ENCODE measurements at places on chromosomes 7 and 10.
A peak's percentile ranks its signal among the peaks of the same experiment; 100 is the strongest.

- ATAC-seq, result no peak
These were observed 417 bp downstream of the RFC2 start for GRCh38 chr7:74253835-74254128.

DNA sequence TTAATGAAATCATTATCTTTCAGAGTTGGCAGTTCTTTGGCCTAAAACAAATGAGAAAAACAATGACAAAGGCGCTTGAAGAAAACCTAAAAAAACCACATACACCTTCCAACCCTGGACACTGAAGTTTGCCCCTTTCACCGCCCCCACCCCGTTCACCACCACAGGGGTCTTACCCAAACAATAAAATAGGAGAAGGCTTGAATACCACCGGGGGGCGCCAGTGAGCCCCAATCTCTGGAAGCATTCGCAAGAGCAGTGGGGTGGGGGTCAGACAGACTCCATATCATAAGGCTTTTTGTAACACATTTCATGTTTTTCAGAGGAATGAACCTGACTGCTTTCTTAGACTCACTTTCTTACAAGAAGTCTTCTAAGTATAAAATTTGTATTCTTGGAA is 163.6 kb downstream of the PIP4K2A start:
- no peak for ATAC-seq

DNA sequence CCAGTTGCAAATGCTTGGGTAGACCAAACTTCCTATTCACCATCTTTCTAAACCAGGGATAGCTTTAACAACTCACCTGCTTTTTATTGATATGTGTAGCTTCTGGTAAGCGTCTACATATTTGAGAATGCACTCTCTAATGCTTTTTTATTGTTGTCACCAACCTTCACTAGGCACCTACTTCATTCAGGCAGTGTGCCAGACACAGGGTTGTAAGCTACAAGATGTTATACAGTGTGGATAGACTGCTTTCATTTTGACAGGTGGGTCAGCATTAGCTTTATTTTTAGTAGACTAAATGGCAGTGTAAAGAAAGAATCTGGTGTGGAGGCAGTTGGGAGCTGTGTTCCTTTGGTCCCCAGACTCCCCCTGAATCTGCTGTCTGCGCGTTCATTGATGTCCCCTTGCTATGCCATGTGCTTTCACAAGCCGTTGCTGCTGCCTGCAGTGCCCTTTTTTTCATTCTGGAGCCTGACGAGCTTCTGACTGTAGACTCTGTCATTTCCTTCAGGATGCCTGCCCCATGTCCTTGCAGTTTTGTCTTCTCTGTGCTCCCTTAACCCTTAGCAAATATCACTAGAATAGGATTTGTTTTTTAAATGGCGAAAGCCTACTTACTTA is 32.1 kb downstream of the NRF1 start:
- no peak for ATAC-seq

DNA sequence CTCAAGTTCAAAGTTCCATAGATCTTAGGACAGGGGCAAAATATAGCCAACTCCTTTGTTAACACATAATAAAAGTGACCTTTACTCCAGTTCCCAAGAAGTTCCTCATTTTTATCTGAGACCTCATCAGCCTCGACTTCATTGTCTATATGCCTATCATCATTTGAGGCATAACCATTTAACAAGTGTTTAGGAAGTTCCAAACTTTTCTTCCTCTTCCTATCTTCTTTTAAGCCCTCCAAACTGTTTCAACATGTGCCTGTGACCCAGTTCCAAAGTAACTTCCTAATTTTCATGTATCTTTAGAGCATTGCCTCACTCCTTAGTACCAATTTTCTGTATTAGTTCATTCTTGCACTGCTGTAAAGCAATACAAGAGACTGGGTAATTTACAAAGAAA is 569.1 kb downstream of the ANKRD7 start:
- no peak for ATAC-seq

DNA sequence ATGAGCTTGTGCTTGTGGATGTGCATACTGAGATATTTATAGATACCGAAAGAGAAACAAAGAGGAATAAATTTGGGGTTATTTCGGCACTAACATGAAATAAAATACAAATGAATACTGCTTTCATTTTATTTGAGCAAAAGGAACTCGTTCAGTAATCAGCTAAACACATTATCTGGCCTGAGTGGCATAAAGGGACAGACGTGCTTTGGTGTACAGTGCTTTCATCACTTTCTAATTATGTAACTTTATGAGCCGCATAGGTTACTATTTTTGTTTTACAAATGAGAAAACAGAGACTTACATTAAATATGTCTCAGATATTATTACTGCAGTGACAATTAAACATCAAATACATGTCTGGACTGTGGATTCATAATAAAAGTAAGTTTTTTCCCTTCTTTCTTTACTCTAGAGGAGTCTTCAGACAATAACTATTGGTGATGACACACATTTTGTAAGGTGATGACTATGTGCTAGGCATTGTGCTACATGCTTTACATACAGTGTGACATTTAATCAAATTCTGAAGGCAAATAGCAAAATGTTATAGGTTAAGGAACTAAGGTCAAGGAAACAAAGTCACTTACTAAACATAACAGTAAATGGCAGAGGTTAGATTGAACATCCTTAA is 503.3 kb downstream of the SORCS1 start:
- no peak for ATAC-seq

DNA sequence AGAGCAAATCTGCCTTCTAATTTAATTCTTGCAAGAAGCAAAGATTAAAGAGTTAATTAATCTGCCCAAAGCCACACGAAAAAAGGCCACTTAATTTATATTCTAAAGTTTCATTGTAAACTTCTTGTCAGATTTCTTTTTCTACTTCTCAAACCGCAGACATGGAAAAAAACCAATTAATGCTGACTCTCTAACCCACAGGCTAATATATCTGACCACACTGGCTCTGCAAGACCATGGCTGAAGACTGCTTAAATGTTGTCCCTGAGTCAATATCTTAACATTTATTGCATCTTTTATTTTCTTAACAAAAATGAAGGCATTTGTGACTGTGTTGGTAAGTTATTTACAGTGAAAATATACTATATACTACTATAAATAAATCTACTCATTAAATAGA is 234.0 kb upstream of the SP8 start:
- ATAC-seq, result no peak

DNA sequence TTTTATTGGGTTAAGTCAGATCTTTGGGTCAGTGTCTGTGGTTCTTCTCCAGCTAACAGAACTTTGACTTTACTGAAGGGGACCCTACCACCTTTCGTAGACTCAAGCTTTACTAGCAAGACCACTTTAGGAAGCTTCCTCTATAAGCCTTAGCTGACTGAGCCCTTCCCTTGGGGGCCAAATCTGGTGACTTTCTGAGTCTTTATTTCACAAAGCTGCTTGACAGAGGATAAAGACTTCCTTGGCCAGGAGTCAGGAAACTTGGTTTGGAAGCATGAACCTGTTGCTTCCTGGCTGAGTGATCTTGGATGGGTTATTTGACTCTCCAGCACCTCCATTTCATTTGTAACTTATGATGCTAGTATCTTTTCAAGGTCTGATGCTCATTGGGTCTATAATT is 466.7 kb downstream of the TYW1 start:
- no peak for ATAC-seq

DNA sequence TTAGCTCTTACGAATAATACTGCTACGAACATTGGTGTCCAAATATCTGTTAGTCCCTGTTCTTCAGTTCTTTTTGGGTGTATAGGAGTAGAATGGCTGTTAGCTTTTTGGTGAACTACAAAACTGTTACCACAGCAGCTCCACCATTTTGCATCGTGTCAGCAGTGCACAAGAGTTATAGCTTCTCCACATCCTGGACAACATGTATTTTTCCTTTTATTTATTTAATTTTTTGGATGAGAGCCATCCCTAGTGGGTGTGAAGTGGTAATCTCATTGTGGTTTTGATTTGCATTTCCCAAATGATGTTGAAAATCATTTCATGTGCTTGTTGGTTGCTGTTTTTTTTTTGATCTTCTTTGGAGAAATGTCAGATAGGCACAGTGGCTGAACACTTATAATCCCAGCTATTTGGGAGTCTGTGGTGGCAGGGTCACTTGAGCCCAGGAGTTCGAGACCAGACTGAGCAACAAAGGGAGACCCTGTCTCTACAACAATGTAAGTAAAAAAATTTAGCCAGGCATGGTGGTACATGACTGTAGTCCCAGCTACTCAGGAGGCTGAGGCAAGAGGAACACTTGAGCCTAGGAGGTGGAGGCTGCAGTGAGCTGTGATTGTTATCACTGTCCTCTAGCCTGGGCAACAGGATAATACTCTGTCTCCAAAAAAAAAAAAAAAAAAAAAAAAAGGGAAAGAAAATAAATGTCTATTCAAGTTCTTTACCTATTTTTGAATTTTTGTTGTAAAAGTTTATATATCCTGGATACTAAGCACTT is 31.7 kb downstream of the TRIM24 start:
- no peak for ATAC-seq

- no peak for ATAC-seq
These were observed 22.3 kb downstream of the SMURF1 start for GRCh38 chr7:99121496-99122021.

DNA sequence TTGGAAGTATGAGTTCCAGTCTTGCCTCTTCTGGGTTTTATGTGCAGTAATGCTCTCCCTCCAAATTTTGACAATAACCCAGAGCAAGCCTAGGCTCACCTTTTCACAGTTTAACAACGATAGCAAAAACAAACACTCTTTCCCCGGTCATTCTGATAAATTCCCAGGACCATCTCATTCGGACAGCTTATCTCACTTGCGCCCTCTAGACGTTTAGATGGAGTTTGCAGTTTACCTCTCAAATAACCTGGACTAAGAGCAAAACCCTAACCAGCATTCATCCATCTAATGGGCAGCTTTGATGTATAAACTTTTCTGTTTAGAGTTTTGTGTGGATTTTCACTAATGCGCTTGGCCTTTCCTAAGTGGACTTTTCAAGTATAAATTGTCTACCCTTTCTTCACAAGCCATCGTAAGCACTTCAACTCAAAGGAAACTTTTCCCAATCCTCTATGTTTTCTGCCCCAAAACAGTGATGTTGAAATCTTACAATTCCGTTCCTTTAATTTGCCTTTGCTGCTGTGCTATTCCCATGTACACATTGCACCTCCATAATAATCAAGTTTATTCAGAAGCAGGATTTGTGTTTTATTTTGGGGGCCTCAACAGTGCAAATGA is 114.9 kb downstream of the HDAC9 start:
- ATAC-seq, result no peak

GRCh38 chr7:48299580-48300169 is 128.4 kb downstream of the ABCA13 start:
- peak; percentile 50 for ATAC-seq

DNA sequence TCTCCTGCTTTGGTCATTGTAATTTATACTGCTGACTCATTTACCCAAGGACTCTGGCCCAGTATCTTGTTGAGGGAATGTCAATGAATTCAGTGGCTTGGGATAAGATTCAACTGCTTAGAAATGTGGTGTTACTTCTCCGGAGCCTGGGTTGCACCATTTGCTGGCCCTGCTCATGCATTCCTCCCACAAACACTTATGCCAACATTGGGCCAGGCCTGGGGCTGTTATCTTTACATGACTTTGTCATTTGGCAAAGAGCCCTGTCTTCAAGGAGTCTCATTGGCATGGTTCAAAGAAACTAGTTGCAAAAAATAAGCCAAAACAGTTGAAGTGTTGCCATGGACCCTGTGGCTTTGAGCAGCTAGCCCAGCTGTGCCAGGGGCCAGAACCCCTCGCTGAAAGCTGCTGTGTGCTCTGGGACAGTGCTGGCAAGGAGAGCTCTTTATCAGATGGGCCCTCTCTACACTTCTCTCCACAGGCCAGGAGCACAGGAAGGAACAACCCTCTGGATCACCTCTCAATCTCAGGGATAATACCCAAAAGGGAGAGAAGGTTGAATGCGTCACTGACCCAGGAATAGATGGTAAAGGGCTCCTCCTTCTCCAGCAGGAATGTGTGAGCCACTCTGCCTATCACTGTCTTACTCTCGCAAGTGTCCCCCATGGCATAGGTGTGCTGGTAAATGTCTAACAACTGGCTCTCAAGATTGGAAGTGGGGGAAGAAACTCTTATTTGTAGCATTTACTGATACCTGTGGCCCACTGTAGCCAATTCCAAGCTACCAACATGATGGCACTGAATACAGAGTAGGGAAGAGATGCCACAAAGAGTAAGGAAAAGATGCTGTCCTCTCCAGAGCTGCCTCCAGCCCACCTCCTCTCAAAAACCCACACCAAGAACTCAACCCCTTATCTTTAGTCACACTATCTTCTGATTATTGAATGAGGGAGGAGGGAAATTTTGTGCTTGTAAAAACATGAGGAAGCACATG is 23.5 kb upstream of the PDE1C start:
- no peak for ATAC-seq

DNA sequence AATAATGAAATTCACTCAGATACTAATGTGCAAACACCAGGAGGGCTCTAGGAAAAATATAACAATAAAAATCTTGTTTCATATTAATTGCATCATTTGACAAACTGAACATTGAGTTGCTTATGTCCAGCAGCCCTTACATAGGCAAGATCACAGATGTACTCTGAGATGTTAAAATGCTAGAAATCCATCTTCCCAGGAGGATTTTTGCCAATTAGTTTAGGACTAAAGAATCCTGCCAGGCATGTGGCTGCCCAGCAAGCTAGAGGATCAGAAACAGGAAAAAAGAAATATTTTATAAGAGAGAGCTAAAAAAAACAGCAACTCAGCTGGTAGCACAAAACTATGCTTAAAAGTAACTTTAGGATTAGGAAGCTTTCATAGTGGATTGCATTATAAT is 407.8 kb downstream of the NXPH1 start:
- ATAC-seq, result no peak

- no peak for ATAC-seq
These were observed 71.8 kb downstream of the SKAP2 start for GRCh38 chr7:26792576-26792975.

- no peak for ATAC-seq
These were observed 11.9 kb downstream of the RGR start for GRCh38 chr10:84256510-84257342.

DNA sequence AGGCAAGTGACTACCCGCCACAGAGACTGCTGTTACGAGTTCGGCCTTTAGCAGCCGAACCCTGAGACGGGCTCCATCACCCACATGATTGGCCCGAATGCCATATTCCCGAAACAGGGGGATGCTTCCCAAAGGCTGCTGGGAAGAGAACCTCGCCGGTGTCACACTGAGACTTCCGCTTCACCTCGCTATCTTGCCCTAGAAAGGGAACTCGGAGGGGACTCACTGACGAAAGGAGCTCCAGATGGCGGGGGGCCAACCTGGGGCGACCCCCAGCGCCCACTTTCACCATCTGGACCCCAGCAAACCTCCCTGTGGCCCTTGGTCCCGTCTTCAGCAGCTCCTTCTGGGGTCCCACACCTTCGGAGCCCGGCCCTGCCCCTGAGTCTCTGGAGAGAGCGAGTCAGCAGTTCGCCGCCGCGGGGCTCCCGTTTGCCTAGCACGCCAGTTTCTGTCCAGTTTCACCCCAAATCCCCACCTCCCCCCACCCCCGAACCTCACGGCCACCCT is 529 bp downstream of the HPS1 start:
- ATAC-seq, result peak; percentile 33
